Kidney epithelial cell (primary cell): ENCODE measurements at places on chromosomes 13 and 19. TPM values are rescaled to one million over a fixed set of nuclear protein-coding genes. Genes with fewer than 3 reads are reported as not detected.

FUT3 gene
- 8.8 and 9.1 TPM in 2 replicates for total RNA-seq

C2CD4C gene
- not detected in 2 replicates for total RNA-seq

NFIX gene
- 6.7 and 9.7 TPM in 2 replicates for total RNA-seq

IPO5 gene
- 124 and 144 TPM in 2 replicates for total RNA-seq

GRCh38 chr13:79191501-79191900, 214.6 kb downstream of the RBM26 start:
- DNase-seq: no peak

GRCh38 chr19:1315470-1316166, 29.9 kb downstream of the EFNA2 start:
- DNase-seq: no peak
